HL-60 (cell line): ENCODE measurements at places on chromosomes 2 and 18.

DNA sequence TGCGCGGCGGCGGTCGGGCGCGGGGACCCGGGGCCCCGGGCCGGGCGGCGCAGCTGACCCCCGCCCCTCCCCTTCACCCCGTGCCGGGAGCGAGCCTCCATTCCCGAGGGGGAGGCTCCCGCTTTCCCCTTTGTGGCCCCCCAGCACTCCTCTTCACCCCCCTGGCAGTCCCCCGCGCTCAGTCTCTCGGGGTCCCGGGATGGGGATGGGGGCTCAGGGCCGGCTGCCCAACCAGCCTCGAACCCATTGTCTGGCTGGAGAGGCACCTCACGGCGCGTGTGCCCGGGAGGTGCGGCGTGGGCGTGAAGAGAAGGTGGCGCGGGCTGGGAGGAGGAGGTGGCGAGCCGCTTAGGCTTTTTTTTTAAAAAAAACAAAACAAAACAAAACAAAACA lies 748 bp downstream of the FMNL2 start:
- no peak for DNase-seq

- DNase-seq, result no peak
These were observed 12.1 kb downstream of the TGFA start for GRCh38 chr2:70541481-70542020.

DNA sequence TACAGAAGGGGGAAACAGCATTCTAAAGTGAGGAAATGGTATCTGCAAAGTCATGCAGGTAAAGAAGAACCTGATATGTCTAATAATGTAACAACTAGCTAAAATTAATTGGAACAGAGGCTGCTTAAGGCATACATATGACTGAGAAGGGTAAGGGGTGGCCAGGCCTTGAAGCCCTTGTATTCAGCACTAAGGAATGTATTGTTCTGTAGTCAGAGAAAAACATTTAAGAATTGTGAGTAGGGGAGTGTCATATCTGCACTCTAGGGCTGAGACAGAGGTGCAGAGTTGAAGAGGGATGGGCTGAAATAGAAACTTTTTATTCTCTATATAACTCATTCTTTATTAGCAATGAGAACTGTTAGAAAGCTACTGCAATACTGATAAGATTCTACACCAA lies 145.5 kb upstream of the CHAC2 start:
- no peak for DNase-seq

- DNase-seq, result no peak
These were observed 90.8 kb upstream of the MEIS1 start for GRCh38 chr2:66344087-66344663.

- DNase-seq, result peak; percentile 15
These were observed 96.7 kb downstream of the ASB1 start for GRCh38 chr2:238523158-238524110.

DNA sequence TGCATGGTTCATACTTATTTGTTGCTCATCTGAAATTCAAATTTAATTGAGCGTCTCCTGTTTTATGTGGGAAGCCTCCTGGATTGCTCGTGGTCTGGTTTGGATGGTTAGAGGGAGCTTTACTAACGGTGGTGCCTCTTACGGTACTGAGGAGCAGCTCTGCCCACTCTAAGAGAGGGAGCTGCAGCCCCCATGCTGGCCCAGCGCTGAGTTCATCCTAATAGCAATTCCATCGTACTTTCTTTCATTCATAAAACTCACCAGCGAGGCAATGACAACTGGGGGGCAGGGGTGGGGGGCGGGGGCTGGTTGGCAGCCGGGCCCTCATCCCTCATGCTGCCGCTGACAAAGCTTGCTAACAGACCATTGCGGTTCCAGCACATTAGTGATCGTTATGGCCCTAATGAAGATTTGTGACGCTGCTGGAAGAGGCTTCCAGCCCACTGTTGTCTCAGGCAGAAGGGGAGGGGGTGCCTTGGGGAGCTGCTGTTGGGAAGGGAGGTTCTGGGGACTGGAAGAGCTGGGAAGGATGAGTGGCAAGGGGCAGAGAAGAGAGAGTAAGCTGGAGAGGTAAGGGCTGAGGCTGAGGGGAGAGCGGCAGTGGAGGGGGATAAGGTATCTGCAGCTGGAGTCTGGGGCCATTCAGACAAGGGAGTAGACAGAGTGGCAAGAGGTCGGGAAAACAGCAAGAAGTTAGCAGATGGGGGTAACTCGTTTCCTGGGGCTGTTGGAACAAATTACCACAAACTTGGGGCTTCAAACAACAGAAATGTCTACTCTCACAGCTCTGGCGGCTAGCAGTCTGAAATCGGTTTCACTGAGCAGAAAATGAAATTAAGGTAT lies 238.1 kb downstream of the LPIN1 start:
- no peak for DNase-seq

GRCh38 chr2:16252251-16252650 lies 311.9 kb downstream of the MYCN start:
- no peak for DNase-seq

- DNase-seq, result no peak
These were observed 41.1 kb downstream of the C1QL2 start for GRCh38 chr2:119117408-119117807.

DNA sequence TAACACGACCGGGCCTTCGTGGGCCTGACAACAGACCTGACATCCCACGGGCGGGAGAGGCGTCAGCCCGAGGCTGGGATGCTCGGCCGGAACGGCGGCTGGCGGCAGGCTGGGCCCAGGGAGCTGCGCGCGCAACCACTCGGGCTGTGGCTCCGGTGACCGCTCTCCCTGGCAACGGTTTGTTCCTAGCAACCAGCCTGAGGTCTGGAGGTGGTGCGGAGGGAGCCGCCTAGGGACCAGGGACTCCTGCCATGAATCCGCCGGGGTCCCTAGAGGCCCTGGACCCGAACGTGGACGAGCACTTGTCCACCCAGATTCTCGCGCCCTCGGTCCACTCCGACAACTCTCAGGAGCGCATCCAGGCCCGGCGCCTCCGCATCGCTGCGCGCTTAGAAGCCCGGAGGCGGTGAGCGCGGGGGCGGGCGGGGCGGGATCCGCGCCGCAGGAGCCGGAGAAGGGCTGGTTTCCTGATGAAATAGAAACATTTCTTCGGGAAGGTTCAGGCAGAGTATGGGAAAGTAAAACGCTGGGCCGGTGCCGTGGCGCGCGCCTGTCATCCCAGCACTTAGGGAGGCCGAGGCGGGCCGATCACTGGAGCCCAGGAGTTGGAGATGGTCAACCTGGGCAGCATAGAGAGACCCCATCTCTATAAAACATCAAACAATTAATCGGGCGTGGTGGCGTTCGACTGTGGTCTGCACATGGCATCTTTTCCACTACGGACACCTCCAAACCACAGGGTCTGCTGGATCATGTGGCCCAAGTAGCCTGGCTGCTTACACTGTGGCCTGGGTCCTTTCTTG lies at the start of gene DRC1:
TSS of gene DRC1 (plus strand) at position 182 of the 803 bp plus-strand sequence. CDS start at position 252, 70 bp downstream.
- no peak for DNase-seq

DNA sequence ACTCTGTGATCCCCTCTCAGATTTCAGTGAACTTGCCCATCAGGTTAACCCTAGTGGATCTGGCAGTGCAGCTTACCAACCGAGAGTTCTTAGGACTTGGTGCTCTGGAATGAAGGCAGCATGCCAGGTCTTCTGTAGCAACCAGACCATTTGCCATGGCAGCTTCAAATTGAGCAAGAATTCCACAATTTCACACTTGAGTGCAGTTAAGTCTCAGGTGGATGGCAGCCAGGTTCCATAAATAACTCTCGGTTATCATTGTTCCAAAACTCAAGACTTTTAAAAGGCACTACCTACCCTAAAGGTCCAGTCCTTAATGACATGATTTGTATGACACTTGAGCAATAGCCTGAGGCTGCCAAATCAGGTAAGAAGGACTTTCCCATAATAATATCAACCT lies 48.1 kb downstream of the GALNT3 start:
- DNase-seq, result no peak
